GM19239 (cell line): ENCODE measurements at places on chromosomes 11 and 22.

DNA sequence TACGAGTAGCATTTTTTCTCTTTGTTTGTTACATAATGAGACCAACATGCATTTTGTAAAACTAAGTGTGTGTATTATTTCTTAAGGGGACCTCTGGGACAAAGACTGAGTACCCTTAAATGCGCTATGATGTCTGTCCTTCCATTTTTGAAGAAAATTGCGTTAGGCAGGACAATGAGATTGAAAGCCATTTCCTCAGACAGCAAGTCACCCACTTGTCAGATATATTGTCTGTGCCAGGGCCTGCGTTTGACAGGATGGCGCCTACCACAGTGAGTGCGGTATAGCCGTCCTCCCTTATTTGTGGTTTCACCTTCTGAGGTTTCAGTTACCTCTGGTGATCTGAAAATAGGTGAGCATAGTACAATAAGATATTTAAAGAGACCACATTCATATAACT is 2.2 kb downstream of the AP2A2 start:
- no peak for DNase-seq

GRCh38 chr11:11419747-11420146 is 66.7 kb upstream of the CSNK2A3 start:
- DNase-seq, result no peak

DNA sequence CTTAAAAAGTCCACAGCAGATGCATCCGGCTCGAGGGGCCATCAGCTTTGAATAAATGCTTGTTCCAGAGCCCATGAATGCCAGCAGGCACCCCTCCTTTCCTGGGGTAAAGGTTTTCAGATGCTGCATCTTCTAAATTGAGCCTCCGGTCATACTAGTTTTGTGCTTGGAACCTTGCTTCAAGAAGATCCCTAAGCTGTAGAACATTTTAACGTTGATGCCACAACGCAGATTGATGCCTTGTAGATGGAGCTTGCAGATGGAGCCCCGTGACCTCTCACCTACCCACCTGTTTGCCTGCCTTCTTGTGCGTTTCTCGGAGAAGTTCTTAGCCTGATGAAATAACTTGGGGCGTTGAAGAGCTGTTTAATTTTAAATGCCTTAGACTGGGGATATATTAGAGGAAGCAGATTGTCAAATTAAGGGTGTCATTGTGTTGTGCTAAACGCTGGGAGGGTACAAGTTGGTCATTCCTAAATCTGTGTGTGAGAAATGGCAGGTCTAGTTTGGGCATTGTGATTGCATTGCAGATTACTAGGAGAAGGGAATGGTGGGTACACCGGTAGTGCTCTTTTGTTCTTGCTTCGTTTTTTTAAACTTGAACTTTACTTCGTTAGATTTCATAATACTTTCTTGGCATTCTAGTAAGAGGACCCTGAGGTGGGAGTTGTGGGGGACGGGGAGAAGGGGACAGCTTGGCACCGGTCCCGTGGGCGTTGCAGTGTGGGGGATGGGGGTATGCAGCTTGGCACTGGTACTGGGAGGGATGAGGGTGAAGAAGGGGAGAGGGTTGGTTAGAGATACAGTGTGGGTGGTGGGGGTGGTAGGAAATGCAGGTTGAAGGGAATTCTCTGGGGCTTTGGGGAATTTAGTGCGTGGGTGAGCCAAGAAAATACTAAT is 1.9 kb downstream of the NEAT1 start:
- DNase-seq, result no peak

DNA sequence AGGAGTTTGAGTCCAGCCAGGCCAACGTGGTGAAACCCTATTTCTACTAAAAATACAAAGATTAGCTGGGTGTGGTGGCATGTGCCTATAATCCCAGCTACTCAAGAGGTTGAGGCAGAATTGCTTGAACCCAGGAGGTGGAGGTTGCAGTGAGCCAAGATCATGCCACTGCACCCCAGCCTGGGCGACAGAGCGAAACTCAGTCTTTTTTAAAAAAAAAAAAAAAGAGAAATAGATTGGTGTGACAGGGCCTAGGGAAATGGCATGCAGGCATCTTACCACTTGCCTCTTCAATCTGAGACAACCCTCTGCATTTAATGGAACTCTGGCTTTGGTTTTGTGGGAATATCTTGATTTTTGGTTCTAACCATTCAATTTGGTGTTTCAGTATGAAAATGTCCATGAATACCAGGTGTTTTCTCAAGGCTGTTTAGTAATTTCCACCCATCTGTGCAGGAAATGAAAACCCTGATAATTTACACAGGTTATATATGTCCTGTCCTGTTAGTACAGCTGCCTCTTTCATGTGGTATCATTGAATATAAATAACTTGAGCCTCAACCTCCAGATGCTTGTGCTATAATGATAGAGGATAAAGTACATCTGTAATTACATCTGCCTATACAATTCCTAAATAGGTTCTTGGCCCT is 8.4 kb downstream of the XBP1 start:
- no peak for DNase-seq

DNA sequence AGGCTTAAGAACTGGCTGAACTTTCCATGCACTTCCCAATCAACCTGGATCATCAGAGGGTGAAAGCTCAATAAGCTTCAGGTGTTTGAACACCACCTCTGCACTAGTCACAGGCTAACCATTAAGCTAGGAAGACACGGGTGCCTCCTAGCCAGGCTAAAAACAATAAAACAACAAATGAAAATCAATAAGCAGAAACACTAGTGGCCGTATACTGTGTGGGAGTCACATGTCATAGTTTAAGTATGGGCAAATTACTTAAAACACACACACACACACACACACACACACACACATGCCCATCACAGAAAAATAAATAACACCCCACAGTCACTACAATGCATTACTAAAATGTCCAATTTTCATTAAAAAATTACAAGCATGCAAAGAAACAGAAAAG is 85.2 kb downstream of the APOL5 start:
- DNase-seq, result no peak

GRCh38 chr11:25613451-25613850 is 718.5 kb upstream of the ANO3 start:
- no peak for DNase-seq

DNA sequence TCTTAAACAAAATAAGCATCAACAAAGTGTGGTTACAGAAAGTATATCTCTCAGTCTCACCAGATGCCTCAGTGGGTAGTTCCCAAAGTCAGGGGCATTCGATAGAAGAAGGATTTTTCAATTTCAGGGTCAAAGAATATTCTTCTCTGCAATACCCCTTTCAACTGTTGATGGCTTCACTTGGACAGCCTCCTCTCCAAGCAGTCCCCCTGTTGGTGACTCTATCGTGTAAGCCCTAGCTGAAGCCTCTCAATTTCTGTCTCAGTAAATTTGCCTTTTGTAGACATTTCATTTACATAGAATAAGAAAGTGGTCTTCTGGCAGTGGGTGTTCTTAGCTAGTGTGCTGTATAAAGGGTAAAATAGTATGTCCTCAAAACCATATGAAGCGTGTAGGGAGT is 11.3 kb upstream of the CCDC83 start:
- no peak for DNase-seq

GRCh38 chr11:108985236-108985944 is 320.5 kb downstream of the DDX10 start:
- DNase-seq, result no peak

DNA sequence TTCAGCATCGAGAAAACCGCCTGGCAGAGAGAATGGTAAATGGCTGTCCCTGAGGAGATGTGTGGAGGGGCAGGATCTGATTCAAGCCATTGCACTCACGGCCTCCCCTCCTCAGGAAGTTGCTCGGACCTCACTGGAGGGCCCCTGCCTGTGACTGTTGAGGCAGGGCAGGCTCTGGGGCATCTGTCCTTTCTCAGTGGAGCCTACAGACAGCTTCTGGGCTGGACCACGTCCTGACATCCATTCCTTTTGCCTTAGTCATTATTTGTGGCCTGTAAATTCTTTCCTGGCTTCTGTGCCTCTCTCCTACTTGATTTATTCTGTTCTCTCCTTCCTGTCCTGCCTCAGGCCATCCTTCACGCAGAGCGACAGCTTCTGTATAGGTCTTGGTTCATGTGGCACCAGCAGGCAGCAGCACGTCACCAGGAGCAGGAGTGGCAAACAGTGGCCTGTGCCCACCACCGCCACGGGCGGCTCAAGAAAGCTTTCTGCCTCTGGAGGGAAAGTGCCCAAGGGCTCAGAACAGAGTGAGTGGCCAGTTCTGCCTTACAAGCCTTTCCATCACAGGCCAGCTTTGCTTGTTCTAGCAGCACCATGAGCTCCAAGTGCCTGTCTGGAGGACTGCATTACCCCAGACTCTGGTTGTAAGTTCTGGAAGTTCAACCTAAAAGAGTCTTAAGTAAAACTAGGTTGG is 59.6 kb downstream of the PISD start:
- no peak for DNase-seq

GRCh38 chr11:25435197-25435596 is 896.7 kb upstream of the ANO3 start:
- no peak for DNase-seq

- no peak for DNase-seq
These were observed 57.9 kb upstream of the NCAM1 start for GRCh38 chr11:112903340-112903739.

DNA sequence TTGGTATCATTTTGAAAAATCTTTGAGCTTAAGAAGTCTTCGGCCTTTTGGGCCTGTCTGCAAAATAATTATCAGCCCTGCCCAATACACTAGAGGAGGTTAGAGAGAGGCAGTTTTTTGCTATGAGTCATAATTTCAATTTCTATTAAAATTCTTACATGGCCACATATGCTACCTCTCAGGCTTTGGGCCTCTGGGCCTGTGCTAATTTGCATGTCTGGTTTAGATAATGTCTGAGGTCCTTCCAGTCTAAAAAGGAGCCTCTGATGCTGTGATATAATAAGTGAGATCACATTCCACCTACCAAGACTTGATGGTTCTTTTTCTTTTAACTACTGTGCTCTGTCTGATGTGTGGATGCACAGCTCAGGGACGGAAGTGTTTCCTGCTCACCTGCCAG is 70.8 kb downstream of the KCNJ1 start:
- peak; percentile 46 for DNase-seq

GRCh38 chr11:35458846-35459245 is 39.5 kb upstream of the SLC1A2 start:
- no peak for DNase-seq

GRCh38 chr11:108870373-108871020 is 205.6 kb downstream of the DDX10 start:
- DNase-seq, result no peak

DNA sequence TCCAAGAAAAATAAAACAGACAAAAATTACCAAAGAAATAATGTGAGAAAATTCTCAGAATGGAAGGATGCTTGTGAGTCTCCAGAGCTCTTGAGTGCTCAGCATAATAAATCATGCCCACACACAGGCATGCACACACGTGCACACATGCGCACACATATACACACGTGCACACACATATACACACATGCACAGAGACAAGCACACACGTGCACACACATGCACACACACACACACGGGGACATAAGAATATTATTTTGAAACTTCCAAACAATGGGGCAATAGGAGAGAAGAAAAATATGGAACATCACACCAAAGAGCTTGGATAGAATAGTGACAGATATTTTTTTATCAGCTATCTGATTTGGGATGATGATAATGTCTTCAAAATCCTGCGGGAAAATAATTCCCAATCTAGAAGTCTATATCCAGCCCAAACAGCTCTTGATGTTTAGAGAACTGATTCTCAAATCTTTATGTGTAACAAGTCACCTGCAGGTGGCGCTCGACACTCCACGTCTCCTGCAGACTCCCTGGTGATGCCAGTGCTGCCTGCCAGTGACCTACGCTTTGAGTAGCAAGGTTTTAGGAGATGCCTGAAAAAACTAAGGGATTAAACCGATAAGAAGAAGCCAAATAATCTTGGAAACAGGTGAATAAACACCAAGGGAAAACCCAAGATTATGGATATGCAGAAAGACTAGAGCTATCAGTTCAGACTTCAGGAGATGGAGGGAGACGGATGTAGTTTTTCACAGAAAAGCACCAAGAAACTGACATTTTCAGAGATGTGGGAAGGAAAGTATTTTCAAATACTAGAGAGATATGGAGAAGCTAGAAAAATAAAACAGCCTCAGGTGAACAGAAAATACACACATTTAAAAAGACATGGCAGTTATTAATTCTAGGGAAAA is 743.6 kb downstream of the ETS1 start:
- DNase-seq, result peak; percentile 20

GRCh38 chr11:115330684-115331482 is 173.3 kb downstream of the CADM1 start:
- DNase-seq, result no peak
